ENCODE measurements at places on chromosomes 2 and 18.

- peak; percentile 27 for DNase-seq
Observed at GRCh38 chr2:127857265-127857808, 618 bp downstream of the POLR2D start.

GRCh38 chr2:145546091-145546490 lies 1026.2 kb upstream of the ZEB2 start:
- DNase-seq, result no peak

- no peak for DNase-seq
Observed at GRCh38 chr2:6748406-6749067, 117.2 kb downstream of the CMPK2 start.

DNA sequence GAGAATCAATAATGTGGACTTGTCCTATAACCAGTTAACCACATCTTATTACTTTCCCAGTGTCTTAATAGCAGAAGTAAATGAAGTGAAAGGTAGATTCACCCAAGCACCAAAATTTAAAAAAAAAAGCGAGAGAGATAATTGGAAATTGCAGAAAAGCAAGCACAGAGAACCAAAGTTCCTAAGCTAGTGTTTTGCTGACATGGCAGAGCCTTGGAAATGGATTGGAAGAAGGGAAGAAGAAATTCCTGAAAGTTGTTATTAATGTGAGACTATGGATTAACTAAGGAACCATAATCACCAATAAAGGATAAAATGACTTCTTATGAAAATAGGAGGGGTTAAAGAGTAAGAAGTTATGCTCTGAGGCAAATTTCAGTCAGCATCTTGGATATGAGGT lies 384.4 kb downstream of the GALNT13 start:
- no peak for DNase-seq

DNA sequence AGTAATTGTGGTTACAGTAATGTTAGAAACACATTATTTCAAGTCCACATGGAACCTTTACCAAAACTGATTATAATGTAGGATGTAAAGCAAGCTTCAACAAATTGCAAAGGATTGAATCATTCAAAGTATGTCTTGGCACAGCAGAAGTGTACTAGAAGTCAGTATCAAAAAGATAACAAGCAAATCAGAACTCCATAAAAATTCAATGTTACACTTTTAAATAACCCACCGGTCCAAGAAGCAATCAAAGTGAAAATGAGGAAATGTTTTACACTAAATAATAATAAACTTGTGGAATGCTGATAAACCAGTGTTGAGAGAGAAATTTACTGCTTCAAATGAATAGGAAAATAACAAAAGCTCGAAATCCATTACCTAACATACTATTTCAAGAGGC lies 47.7 kb downstream of the TTC21B start:
- DNase-seq, result no peak

- no peak for DNase-seq
Observed at GRCh38 chr2:10344105-10345066, 41.7 kb downstream of the HPCAL1 start.

DNA sequence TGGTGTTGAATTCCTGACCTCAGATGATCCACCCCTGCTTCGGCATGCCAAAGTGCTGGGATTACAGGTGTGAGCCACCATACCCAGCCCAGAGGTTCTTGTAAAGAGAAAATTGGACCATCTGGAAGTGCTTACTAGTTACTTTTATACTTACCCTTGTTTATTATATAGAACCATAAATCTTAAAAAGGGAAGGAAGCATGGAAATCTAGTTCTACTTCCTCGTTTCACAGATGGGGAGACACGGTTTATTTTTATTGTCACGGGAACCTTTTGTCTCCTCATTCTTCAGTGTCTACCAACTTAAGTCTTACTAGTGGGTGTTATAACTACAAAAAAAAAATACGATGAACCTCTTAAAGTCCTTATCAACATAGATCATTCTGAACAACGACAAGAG lies 45.8 kb upstream of the PDK1 start:
- peak; percentile 8 for DNase-seq

- DNase-seq, result no peak
Observed at GRCh38 chr2:45857275-45857609, 205.8 kb downstream of the PRKCE start.

- peak; percentile 76 for DNase-seq
Observed at GRCh38 chr2:45728458-45728942, 77.0 kb downstream of the PRKCE start.

DNA sequence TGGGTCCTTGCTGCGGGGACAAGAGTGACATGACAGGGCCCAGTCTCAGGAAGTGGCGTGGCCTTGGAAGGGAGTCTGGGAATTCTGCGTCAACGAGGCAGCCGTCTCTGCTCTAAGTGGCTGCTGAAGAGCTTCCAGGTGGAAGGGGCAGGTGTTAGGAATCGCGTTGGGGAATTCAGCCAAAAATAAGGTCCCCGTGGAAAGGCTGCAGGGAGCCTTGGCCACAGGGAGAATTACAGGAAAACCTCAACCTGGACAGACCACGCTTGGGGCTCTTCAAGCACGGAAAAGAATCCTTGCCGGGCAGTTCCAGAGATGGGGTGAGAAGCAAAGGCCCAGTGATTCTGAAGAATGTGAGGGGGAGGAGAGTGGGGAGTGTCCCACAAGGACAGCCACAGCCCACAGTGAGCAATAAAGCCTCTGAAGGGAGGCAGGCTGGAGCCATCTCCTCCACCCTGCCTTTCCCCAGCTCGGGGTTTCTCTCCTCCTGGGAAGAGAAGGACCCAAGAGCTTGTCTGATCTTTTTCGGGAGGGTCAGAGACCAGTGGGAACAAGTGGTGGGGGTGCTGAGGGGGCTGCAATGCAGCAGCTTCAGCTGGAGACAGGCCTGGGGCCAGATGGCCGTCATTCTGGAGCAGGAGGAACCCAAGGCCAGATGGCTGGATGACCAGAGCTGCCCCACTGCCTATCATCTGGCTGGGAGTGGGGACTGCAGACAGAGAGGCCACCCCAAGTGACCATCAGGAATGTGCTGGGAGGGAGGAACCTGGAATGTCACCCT lies 106.4 kb upstream of the SMAD2 start:
- no peak for DNase-seq

GRCh38 chr2:31337860-31338259 lies 76.7 kb downstream of the XDH start:
- no peak for DNase-seq
